Sciatic nerve (tissue), 2 donors: ENCODE measurements at places on chromosomes 5 and 9. TPM values are rescaled to one million over a fixed set of nuclear protein-coding genes. Genes with fewer than 3 reads are reported as not detected.

PTAR1 gene
- total RNA-seq: 63.4 TPM

GALNT12 gene
- total RNA-seq: 10.7 TPM

RNF145 gene
- total RNA-seq: 68.2 TPM

OBP2B gene
- not detected for total RNA-seq

RAB3C gene
- total RNA-seq: 6.1 TPM

PCDHA13 gene
- total RNA-seq: 0.85 TPM

NPDC1 gene
- total RNA-seq: 157 TPM

SPINK14 gene
- not detected for total RNA-seq

RANBP17 gene
- total RNA-seq: 14.8 TPM

SLC34A1 gene
- total RNA-seq: not detected

MCCC2 gene
- 25.3 TPM for total RNA-seq

ZNF79 gene
- total RNA-seq: 12.8 TPM
